CD4-positive, CD25-positive, alpha-beta regulatory T cell (primary cell): ENCODE measurements at places on chromosomes 4 and X. TPM values are rescaled to one million over a fixed set of nuclear protein-coding genes. Genes with fewer than 3 reads are reported as not detected.

The ADH1A gene
- not detected for total RNA-seq

GRCh38 chr4:100836929-100837328, 319.1 kb upstream of the EMCN start:
- DNase-seq: no peak
- H3K4me1 ChIP-seq: no peaks in the 10 kb centered on the region
- no peak overlapping the region for H3K4me3 ChIP-seq
- no peak overlapping the region for H3K27ac ChIP-seq

DNA sequence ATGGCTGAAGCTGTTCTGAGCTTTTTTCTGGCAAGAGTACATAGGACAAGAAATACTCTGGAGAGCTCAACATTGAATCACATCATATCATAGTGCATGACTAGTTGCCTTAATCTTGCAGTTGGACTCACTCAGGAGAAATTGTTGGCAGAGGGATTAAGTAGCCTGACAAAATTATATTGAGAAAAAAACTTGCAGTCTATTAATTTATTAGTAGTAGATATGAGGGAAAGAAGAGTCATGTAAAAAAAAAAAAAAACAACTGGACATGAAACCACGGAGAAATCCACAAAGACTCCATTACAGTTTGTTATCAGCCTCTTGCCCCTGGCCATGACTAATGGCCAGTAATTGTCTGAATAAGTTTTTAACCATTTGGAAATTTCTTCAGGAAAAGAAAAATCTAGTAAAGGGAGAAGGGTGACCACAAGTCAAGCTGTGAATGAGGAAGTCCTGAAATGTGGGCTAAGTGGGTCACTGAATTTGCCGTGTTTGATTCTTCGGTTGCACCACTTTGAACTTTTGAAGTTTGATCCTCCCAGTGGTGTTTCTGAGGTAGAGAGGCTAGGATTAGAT, 45.6 kb downstream of the FHL1 start:
- no peak overlapping the region for H3K4me3 ChIP-seq
- no peak for DNase-seq
- H3K36me3 ChIP-seq: no peaks in the 10 kb centered on the region

The TSPAN6 gene
- total RNA-seq: 0.17 TPM

GRCh38 chr4:31474221-31474620, 754.1 kb downstream of the PCDH7 start:
- DNase-seq: no peak
- H3K27me3 ChIP-seq: no peaks in the 10 kb centered on the region
- H3K36me3 ChIP-seq: no peaks in the 10 kb centered on the region
- H3K27ac ChIP-seq: no peak overlapping the region
- H3K4me1 ChIP-seq: no peaks in the 10 kb centered on the region
